ENCODE measurements at places on chromosomes 3 and 15.

- no peak for DNase-seq
Measured at GRCh38 chr3:40731445-40731844, 206.7 kb downstream of the ZNF621 start.

- no peak for DNase-seq
Measured at GRCh38 chr3:14129296-14129695, 4.4 kb downstream of the TMEM43 start.

DNA sequence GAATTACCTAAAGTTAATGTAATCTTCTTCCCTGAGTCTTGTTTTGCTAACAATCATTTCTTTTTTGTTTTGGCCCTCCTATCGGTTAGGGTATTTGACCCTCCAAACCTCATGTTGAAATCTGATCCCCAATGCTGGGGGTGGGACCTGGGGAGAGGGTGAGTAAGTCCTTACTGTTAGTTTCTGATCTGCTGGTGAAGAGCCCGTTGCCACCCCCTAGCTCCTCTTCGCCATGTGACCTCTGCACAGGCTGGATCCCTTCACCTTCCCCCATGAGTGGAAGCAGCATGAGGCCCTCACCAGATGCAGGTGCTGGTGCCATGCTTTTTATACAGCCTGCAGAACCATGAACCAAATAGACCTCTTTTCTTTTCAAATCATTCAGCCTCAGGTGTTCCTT is 62.8 kb upstream of the ADCY5 start:
- no peak for DNase-seq

DNA sequence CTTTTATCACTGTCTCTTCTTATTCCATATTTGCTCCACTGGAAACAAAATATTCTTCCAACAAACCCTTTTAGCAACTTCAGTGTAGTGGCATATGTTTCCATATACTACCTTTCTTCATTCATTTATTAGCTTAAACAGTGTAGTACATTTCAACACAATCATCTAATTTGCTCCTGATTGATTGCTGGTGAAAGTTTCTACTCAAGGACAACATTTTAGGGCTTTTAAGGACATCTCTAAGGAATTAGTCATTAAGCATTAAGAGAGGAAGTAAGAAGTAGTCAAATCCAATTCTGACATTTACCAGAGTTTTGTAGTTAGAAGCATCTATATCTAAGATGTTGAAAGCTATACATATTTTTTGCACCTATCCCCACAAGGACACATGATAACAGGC is 55.8 kb downstream of the RSRC1 start:
- DNase-seq: no peak

- no peak for DNase-seq
Measured at GRCh38 chr3:151709847-151710246, 23.9 kb upstream of the AADACL2 start.

DNA sequence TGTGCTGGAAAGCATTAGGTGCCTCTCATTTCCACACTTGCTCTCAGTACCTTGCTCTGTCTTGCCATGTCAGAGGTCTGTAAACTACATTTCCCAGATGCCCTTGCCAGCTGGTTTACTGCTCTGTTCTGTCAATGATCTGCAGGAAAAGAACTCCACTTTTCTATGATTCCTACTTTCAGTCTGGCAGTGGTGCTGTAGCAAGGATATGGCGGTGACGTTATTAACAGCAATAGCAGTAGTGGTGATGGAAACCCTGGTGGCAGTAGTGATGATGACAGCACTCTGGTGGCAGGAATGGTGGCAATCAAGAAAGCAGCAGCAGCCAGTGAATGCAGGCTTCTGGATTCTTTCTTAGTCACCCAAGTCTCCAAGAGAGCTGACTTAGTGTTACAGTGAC is 665.2 kb downstream of the DIPK2A start:
- no peak for DNase-seq

GRCh38 chr15:74816624-74817369 is 4.2 kb downstream of the LMAN1L start:
- no peak for DNase-seq

GRCh38 chr15:68578175-68578979 is 416 bp upstream of the CORO2B start:
- no peak for DNase-seq

GRCh38 chr3:3998140-3998922 is 199.1 kb downstream of the LRRN1 start:
- no peak for DNase-seq

GRCh38 chr3:115698851-115699591 is 75.7 kb downstream of the GAP43 start:
- DNase-seq: no peak

DNA sequence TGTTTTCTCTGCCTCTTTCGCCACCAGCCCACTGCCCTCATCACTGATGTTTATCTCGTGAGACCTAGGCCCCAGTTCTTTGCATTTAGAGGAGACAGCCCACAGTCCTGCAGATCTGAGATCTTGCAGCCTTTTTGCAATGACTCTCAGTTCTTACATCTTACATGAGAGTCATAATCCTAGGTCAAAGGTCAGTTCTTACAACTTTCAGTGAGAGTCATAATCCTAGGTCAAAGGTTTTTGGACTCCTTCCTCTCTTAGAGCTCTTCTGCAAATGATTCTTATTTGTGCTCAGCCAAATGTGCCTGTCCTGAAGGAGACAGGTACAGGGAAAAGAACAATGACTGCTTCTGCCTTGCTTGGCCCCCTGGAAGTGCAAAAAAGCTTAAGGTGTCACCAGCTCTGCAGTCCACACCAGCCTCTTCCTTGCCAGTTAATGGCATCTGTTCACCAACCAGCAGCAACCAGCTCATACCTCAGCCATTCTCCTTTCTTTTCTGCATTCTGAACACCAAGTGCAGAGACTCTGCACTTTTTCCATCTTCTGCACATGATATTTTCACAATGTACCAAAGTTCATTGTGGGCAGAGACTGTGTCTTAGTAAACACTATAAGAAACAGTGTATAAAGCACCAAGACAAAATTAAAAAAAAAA is 67.1 kb downstream of the ABHD5 start:
- no peak for DNase-seq

- DNase-seq: peak; percentile 29
Measured at GRCh38 chr3:123723522-123724168, 138.8 kb upstream of the HACD2 start.

GRCh38 chr3:119420196-119420595 is 43.2 kb downstream of the TMEM39A start:
- no peak for DNase-seq

DNA sequence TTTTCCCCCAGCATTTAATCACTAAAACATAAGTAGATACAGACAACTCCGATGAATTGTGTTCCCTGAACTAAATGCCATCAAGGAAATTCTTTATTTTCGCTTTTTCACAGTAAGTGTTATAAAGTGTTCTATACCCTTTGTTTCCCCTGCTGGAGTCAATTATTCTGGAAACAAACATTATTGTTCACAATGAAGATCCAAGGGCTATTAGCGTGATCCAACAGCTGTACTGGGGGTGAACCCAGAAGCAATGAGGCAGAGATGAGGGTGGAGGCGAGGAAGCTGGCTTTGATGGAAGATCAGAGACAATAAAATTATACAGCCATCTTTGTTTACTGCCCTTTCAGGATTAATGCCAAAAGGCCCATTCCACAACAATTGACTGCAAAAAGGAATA is 250.3 kb upstream of the IGF1R start:
- no peak for DNase-seq

GRCh38 chr15:93861956-93862741 is 369.2 kb upstream of the MCTP2 start:
- no peak for DNase-seq

- DNase-seq: no peak
Measured at GRCh38 chr15:73369154-73369694, 466 bp upstream of the HCN4 start.

DNA sequence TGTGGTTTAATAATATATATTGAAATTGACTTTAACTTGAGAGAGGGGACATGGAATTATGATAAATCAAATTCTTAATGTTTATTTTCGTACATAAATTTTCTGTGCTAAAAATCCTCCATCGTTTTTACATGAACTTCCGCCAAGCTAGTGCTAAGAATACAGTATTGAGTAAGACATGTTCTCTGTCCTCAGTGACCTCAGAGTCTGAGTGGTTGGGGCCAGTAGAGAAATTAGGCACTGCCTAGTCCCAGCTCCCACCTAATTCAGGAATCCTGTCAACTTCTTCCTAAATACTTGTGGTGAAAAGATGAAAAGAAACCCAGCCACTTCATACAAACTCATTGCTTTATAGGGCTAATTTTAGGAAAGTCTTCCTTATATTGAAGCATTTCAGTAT is 110.3 kb downstream of the PPP2R3A start:
- no peak for DNase-seq

GRCh38 chr3:66320390-66320789 is 99.6 kb downstream of the SLC25A26 start:
- DNase-seq: no peak

DNA sequence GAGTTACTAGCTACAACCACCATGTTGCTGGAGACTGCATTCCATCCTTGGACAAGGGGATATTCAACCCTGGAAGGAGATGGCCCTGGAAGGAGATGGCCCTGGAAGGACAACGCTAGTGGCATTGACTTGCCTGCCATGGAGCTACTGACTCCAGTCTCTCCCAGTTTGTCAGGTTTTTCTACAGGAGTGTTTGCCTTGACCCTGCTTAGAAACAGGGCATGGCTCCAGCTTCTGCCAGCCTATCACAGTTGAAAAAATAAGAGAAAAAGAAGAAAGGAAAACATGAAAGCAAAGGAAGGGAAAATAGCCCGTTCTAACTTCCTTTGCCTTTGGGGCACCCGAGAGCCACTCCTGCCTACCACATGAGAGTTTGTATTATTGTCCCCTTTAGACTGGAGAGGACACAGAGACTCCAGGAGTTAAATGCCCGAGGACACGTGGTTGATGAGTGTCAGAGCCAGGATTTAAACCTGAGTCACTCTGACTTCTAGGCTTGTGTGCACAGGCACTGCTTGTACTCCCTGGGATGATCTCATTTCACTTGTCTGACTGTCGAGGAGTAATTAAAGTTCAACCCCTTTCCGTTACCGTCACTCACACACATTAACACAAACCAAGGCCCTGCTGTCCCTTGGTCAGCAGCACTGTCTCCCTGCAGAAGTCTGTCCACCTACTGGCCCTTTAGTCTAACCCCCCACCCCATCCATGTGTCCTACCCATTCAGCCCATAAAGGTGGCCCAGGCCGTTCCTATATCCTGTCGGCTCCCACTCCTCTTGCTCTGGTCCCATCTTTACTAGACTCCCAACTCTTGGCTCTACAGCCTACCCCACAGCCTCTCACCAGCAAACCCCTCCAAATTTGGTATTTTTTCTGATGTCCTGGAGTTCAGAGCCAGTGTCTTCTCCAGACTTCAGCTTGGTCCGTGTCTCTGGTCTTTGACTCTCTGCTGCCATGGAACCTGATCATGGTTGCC is 46.1 kb downstream of the C2CD4A start:
- no peak for DNase-seq

DNA sequence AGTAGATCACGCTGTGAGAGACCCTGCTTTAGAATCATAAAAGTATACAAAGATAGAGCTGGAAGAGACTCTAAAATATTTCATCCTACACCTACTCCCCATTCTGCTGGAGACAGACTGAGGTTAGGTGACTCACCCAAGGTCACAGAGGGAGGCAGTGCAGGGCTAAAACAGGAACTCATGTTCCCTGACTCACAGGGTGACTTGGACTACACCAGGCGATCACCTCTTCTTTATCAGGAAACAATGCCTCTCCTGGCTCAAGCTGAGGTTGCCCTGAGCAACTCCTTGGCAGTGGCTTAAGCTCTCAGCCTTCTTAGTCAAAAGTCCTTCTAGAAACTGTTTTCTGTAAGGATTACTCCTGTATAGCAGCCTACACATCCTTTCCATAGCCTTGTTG is 26.4 kb upstream of the TNFAIP8L3 start:
- no peak for DNase-seq

DNA sequence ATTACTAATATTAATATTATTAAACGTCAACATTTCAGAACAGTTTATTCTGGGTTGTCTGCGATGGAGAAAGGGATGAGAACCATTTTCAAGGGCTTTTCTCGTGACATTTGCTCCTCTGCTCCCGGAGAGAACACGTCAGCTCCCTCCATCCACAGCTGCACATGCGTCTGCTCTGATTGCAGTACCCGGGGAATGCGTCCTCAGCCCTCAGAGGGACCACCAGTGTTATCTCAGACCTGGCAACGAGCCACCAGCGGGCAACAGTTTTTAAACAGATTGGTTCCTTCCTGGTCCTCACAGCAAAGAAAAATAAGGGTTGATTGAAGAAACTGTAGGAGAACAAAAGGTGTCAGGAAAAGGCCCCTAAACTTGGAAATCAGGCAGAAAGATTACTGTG is 202.2 kb upstream of the ADAMTS9 start:
- DNase-seq: no peak

- DNase-seq: no peak
Measured at GRCh38 chr15:71611553-71612396, 198.6 kb upstream of the NR2E3 start.

DNA sequence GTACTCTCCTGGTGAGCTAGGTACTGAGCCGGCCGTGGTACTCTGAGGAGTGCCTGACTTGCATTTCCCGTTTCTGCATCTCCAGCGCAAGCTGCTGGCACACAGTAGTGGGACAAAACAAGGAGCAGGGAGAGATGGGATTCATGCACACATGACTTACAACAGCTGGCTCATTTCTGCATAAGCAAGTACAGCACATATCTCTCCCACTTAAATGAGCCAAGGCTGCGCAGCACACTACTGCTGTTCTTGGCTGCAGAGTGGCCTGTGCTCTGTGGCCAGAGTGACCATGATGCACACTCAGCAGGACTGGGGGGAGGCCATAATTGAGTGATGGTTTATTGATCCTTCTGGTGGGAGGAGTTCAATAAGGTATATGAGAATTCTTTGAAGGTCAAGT is 59.2 kb upstream of the ABHD17C start:
- DNase-seq: no peak
